Mesendoderm (in vitro differentiated cells): ENCODE measurements at places on chromosomes 16 and 17.
A peak's percentile ranks its signal among the peaks of the same experiment; 100 is the strongest.

GRCh38 chr17:78355045-78355641, 4.7 kb downstream of the SOCS3 start:
- DNase-seq: no peak

GRCh38 chr17:55825213-55825612, 74.4 kb downstream of the PCTP start:
- peak; percentile 38 for DNase-seq

DNA sequence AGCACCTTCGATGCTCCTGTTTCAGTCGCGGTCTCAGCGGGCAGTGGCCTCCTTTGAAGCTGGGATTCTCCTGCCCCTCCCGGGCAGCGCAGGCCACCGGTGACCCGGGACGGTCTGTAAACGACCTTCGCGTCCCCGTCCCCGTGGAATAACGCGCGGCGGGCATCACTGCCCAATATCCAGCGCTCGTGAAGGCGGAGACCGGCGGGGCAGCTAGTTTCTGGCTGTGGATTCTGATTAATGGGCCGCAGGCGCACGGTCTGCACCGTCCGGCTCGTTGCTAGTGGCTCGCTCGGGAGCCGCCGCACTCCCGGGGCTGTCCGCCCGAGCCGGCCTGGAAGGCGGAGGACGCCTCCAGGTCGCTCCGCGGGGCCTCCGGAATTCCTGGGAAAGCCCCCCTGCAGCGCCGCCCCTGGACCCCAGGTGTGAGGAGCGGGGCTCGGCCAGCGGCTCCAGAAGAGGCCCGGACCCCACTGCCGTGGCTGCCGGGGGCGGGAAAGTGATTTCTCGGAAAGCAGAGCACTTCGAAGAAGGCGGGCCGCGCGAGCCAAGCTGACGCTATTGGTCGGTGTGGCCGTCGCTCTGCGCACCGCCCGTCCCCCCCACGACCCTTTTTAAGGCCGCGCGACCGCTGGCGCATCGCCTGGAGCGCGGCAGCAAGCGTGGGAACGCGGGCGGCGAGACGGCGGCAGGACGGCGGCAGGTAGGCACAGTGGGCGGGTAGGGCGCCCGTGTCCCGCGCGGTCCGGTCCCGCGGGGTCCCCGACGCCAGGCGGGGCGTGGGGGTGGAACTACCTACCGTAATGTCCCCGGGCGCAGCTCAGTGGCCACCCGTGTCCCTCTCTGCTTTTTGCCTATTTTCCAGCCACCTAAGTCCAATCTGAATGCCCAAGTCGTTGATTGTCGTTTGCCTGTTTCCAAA, at the start of gene IRF8:
TSS of gene IRF8 (plus strand) at position 642 of the 922 bp plus-strand sequence. CDS start 3,854 bp downstream, outside the sequence.
- DNase-seq: peak; percentile 70

DNA sequence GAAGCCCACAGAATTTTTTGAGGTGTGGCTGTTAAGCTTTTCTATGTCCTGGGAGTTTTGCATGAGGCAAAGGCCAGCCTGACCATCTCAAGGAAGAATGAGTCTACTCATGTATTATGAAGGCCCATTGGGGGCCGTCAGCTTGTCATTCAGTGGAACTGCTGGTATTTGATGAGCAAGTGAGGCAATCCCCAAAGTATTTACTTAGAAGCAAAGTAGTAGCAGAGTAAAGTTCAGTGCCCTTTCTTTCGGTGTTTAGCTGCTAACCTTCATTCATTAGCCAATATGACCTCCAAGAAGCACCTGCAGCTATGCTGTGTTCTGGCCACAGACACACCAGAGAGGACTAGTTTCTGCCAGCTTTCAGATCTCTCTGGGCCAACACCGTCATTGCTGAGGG, 80.2 kb downstream of the RPA1 start:
- DNase-seq: no peak

DNA sequence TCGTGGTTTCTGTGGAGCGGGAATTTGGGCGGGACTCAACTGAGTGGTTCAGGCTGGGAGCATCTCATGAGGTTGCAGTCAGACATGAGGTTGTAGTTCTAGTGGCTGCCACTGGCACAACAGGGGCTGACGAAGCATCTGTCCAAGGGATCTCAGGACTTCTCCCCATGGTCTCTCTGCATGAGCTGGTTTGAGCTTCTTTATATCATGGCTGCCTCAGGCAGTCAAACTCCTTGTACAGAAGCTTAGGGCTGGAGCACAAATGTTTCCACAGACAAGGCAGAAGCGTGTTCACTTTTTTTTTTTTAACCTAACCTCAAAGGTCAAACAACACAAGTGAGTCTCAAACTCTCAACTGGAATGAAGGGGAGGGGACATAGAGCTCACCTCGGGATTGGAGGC, 243.3 kb downstream of the MSI2 start:
- DNase-seq: peak; percentile 45

- DNase-seq: no peak
These were observed 2.1 kb upstream of the CAMKK1 start for GRCh38 chr17:3894911-3895343.

DNA sequence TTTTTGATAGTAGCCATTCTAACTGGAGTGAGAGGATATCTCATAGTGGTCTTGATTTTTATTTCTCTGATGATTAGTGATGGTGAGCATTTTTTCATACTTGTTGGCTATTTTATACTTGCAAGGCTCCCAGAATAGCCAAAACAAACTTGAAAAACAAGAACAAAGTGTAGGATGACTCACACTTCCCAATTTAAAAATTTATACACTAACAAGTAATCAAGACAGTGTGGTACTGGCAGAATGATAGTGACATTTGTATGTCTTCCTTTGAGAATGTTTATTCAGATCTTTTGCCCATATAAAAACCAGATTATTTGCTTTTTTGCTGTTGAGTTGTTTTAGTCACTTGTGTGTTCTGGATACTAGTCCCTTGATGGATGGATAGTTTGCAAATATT, 17.8 kb downstream of the SPECC1 start:
- no peak for DNase-seq

GRCh38 chr17:32998887-32999228, 7.2 kb downstream of the SPACA3 start:
- peak; percentile 74 for DNase-seq

DNA sequence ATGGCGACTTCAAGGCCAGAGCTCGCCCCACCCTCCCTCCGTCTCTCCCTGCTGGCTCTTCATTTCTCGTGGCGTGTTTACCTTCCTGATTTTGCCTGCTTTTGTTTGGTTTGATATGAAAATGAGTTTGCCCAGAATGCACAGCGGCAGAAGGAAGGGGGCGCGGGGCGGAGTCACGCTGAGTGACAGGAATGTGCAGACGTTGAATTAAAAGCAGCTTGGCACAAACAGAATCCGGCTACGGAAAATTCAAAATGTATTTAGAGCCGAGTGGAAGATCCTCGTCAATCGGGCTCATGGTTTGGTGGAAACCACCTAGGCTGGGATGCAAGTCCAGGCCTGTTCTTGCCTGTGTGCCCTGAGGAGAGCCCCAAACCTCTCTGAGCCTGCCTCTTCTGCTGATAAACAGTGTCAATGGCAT, 102.7 kb downstream of the SDK2 start:
- no peak for DNase-seq

DNA sequence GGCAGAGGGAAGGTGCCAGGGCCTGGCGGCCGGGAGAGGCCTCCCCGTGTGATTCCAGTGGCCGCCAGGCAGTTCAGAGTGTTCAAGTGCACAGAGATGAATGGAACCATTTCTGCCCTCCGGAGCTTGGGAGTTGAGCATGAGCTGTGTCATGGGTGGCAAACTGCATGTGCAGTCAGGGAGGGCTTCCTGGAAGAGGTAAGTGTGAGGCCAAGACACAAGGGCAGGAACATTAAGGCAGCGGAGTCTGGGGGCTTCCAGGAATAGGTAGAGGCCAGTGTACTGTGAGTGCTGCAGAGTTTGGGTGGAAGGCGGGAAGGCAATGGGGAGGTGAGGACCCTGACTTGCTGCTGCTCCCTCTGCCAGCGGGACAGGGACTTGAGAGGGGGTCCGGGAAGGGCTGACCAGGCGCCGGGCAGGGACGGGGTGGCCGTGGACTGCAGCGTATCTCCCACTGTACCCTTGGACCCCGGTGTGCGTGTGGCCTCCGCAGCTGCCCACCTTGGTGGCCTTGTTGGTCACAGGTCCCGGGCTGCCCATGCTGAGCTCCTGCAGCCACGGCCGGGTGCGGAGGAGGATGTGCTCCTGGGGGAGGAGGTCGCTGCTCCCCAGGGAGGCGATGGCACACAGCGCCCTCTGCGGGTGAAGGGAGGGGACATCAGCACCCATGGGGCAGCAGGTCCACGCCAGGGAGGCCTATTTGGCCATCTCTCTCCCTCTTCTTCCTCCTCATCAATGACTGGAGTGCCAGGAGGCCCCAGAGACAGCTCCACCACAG, 7.5 kb upstream of the CEP131 start:
- DNase-seq: peak; percentile 52

- no peak for DNase-seq
These were observed 37.3 kb downstream of the PTRH2 start for GRCh38 chr17:59669944-59670343.

DNA sequence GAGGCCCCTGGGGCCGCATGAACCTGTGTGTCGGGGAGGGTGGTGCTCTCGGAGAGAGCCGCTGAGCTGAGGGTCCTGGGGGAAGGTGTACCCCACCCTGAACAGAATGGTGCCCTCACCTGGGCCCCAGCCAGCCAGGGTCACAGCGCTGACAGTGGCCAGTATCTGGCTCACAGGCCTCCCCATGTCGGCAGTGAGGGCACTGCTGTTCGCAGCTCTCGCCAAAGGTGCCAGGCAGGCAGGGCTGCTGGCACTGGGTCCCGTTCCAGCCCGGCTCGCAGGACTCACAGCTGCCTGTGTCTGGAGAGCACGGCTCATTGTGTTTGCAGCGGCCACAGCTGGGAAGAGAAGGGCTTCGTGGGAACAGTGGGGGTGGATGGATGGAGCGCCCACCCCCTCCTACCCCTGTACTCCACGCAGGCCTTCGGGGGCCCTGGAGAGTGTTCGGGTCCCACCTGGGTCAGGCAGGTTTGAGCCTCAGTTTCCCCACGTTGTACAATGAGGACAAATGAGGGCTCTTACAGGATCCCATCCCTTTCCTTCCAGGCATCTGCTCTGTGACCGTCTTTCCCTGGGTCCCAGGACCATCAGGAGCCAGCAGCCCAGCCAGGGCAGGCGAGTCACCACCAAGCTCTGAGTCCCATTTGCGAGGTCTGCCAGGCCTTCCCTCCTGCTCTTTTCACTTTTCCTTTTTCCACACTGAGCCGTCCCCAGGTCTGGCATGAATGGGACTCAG, 5.0 kb downstream of the SCARF1 start:
- no peak for DNase-seq

DNA sequence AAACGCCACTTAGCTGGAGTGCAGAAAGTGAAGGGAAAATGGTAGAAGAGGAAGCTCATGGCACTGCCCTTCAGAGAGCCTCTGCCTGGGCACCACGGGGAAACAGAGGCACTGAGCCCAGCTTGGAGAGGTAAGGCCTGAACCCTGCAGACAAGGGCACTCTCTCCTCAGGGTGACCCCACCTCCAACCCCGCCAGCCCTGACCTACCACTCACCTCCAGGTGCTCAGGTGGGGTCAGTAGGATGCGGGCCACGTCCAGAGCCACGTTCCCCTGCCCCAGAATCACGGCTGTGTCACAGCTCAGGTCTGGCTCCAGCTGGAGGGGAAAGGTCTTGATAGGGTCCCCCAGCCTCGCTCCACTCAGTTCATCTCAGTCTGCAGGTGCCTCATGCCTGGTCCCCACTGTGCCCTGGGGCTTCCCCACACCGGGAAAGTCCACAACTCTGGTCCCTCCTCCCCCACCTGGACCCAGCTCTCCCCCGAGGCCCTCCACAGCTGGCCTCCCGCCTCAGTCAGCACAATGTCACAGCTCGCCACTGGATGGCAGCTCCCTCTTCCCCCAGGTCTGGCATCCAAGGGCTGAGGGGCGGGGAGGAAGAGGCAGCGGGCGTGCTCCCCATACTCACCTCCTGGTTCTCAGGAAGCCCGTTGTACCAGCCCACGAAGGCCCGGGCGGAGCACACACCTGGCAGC, 6.0 kb upstream of the GRIN2C start:
- DNase-seq: peak; percentile 40

DNA sequence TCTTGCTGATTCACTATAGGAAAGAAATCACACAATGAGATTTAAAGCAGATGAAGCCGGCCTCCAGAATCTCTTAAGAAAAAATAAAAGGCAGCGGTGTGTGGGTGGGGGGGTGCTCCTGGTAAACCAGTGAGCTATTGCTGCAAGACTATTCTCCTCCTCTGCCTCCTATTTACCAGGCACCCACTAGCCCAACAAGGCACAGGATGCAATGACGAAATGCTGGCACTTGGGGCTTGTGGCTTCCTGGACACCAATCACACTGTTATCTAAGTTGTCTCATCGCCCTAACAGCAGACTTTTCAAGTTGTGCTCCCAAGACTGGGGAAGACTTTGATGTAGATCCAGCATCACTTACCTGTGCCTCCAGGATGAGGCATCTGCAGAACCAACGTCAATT, 50.2 kb upstream of the NDRG4 start:
- DNase-seq: no peak

DNA sequence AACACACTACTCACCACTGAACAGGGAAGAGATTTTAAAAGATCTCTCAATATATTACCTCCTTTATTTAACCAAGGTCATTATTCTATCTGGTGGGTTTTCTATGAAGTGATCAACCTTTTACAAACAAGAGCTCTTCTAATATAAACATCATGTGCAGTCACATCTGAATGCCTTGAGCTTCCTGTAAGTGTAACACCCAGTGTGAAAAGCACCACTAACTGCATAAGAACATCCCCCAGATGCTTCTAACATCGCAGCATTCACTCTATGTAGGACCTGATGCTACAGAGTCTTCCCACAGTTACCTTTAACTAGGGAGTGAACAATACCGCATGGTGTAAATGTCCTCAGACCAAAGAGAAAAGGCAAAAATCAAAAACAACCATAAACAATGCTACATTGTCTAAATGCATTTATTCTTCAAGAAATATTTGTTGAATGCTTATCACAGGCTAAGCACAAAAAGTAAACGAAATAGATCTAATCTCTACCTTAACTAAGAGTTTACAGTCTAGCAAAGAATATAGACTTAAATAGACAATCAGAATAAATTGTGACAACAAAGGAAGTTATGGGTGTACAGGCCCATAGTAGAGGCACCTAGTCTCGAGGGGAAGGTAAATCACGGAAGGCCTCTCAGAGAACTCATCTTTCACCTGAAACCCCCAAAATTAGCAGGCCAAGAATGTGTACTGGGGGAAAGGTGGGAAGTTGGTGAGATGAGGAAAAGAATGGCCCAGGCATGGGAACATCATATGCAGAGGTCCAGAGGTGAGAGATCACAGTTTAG, 16.2 kb downstream of the SKAP1 start:
- DNase-seq: no peak

GRCh38 chr16:88649924-88650748, 717 bp downstream of the CYBA start:
- DNase-seq: peak; percentile 43

DNA sequence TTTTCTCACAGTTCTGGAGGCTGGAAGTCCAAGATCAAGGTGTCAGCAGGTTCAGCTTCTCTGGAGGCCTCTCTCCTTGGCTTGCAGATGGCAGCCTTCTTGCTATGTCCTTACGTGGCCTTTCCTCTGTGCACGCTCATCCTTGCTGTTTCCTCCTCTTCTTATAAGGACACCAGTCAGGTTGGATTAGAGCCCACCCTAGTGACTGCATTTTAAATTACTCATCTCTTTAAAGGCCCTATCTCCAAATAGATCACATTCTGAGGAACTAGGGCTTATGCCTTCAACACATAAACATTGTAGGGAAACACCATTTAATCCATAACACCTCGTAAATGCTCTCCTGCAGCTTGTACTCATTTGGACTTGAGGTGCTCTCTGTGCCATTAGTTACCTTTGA, 36.3 kb downstream of the DHRS7C start:
- peak; percentile 68 for DNase-seq

- no peak for DNase-seq
These were observed 291.2 kb downstream of the IRX3 start for GRCh38 chr16:53995378-53995777.
